ENCODE measurements at places on chromosomes 16 and 17.

GRCh38 chr16:49405530-49405929, 31.9 kb downstream of the C16orf78 start:
- H3K36me3 ChIP-seq: peaks cover 12% of the 10 kb centered on the region
- DNase-seq: no peak
- peaks cover 5% of the 10 kb centered on the region for H3K4me1 ChIP-seq
- peaks cover 27% of the 10 kb centered on the region for H3K27me3 ChIP-seq
- H3K27ac ChIP-seq: no peak overlapping the region

DNA sequence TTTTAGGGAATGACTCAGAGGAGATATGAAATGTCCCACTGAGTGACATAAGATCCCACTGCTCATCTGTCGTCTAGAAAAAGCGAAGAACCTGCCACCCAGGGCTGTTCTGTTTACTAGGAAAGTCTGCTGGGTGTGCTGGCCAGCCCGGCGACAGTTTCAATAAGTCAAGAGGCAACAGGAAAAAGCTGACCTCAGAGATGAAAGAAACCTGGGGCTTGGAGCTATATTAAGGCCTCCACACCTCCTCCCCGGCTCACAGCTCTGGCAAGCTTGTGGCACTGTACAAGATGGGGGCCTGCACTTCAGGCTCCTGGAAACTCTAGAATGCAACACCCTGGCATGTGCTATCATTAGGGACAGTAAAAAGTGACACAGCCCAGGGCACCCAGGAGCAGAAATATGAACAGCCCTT, 10.6 kb downstream of the ZFHX3 start:
- no peak overlapping the region for H3K27ac ChIP-seq
- no peak for DNase-seq
- no peaks in the 10 kb centered on the region for H3K36me3 ChIP-seq
- peaks cover 4% of the 10 kb centered on the region for H3K27me3 ChIP-seq
- H3K4me3 ChIP-seq: no peak overlapping the region

DNA sequence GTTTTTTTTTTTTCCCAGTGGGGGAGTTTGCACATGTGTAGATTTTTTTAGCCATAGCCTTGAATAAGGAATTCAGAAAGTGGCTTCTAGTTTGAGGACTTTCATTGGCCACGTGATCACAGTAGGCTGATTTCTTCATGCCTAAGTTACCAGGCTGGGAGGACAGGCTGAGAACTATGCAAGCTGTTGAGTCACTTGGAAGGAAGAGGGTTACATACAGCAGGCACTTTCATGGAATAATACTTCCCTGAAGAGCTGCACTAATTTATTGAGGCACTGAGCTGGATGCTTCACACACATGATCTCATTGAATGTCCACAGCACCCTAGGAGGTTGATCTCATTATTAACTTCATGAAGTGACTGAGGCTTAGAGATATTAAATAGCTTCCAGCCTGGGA, 22.8 kb downstream of the PRKCB start:
- H3K4me3 ChIP-seq: peak overlapping the region; percentile 75
- peaks cover 95% of the 10 kb centered on the region for H3K4me1 ChIP-seq
- peaks cover 14% of the 10 kb centered on the region for H3K36me3 ChIP-seq
- DNase-seq: no peak
- no peaks in the 10 kb centered on the region for H3K27me3 ChIP-seq
- peak overlapping the region; percentile 84 for H3K27ac ChIP-seq

GRCh38 chr17:49000943-49001342, 3.8 kb downstream of the IGF2BP1 start:
- peaks cover 94% of the 10 kb centered on the region for H3K27me3 ChIP-seq
- H3K4me3 ChIP-seq: no peak overlapping the region
- no peak overlapping the region for H3K27ac ChIP-seq
- no peak for DNase-seq
- H3K36me3 ChIP-seq: no peaks in the 10 kb centered on the region
- peaks cover 32% of the 10 kb centered on the region for H3K4me1 ChIP-seq

DNA sequence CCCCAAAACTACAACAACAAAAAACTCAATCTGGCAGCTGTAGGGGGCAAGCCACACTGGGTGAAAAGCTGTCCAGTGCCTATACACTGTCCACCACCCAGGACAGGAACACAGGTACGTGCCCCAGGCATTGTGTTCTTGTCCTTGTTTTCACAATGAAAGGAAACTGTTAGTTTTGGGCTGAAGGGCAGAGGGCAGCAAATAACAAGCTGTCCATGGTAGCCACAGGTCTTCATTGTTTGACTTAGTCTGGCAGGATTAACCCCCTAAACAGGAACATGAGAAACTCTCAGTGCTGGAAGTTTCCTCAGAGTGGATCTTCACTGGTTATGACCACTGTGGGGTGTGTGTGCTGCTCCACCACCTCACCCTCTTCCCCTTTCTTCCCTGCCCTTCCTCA, 224.6 kb upstream of the N4BP1 start:
- H3K27ac ChIP-seq: no peak overlapping the region
- no peak for DNase-seq
- no peak overlapping the region for H3K4me3 ChIP-seq
- no peaks in the 10 kb centered on the region for H3K27me3 ChIP-seq

DNA sequence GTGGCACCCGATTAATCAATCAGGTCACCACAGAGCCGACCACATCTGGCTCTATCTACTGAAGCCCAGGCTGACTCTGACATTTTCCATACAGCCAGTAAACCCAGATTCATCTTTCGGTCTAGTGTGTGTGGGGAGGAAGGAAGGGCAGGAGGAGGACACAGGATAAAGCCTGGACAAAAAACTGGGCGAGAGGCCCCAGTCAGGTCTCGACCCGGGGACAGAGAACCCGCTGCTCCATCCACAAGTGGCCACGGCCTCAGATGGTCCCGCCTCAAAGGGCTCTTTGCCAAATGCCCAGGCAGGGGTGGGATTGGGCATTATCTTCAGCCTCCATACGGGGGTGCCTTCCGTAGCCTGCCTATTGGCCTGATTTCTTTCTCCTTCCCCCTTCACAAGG, 7.8 kb downstream of the ABR start:
- H3K36me3 ChIP-seq: no peaks in the 10 kb centered on the region
- no peaks in the 10 kb centered on the region for H3K27me3 ChIP-seq
- H3K4me1 ChIP-seq: peaks cover 70% of the 10 kb centered on the region
- H3K27ac ChIP-seq: no peak overlapping the region

- H3K27ac ChIP-seq: no peak overlapping the region
- H3K36me3 ChIP-seq: no peaks in the 10 kb centered on the region
- H3K4me1 ChIP-seq: peaks cover 4% of the 10 kb centered on the region
- DNase-seq: no peak
- H3K4me3 ChIP-seq: no peak overlapping the region
- H3K27me3 ChIP-seq: peaks cover 50% of the 10 kb centered on the region
Measured at GRCh38 chr17:79850571-79851460, 11.6 kb upstream of the CBX4 start.

DNA sequence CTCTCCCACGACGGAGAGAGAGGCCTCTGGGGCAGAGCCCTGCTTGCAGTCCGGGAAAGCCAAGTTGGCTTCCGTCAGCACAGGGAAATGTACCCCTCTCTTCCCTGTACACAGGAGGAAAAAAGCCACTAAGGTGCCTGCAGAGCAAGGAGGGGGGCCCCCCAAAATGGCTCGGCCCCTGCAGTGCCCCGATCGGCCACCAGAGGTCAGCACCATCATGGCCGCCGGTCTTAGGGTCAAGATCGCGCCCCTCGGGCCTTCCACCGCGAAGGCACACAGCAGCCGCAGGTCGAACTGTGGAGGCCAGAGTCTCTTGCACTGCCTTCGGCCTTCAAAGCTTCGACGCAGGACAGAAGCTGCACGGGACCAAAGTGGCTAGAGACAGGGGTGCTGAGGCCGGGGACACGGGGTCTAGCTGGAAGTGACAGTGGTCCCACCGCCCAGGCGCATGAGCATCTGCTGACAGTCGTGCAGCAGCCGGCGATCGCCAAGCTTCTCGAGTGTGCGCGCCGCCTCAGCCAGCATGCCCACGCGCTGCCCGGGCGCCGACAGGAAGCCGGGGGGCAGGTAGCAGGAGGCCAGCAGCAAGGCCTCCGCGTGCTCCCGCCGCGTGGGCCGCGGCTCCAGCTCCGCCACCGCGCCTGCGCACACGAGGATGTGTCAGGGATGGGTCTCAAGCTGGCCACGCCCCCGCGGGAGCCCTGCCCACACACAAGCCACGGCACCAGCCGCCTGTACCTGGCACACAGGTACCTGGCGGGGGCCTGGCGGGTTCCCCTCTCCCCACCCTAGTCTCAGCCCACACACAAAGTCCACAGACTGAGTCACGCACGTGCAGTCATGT, 24.4 kb downstream of the SREBF1 start:
- no peaks in the 10 kb centered on the region for H3K27me3 ChIP-seq
- peaks cover 4% of the 10 kb centered on the region for H3K4me1 ChIP-seq
- peak; percentile 70 for DNase-seq

- no peaks in the 10 kb centered on the region for H3K27me3 ChIP-seq
- no peak overlapping the region for H3K27ac ChIP-seq
- H3K36me3 ChIP-seq: peaks cover 10% of the 10 kb centered on the region
Measured at GRCh38 chr17:41891135-41892020, 26.2 kb upstream of the KLHL11 start.

GRCh38 chr17:79971651-79972050, 64.0 kb downstream of the TBC1D16 start:
- H3K4me3 ChIP-seq: no peak overlapping the region
- DNase-seq: no peak
- no peak overlapping the region for H3K27ac ChIP-seq
- no peaks in the 10 kb centered on the region for H3K27me3 ChIP-seq
- H3K36me3 ChIP-seq: no peaks in the 10 kb centered on the region

- peaks cover 12% of the 10 kb centered on the region for H3K36me3 ChIP-seq
- no peak overlapping the region for H3K27ac ChIP-seq
- no peak for DNase-seq
- H3K4me1 ChIP-seq: no peaks in the 10 kb centered on the region
- H3K4me3 ChIP-seq: no peak overlapping the region
Measured at GRCh38 chr17:60993497-60993896, 315.8 kb downstream of the BCAS3 start.

DNA sequence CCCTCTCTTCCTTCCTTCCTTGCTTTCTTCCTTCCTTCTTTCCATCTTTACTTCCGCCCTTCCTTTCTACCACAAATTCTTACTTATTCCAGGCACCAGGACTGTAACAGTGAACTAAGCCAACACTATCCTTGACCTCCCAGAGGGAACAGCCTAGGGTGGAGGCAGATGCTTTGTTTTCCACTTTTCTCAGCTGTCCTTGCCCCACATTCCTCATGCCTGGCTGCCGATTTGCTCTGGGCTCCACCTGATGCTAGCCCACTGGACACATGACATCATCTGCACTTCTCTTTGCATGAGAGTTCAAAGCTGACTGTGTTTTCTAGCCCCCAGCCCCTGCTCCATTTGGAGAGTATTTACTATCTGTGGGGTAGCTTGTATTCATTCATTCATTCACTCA, 283.0 kb downstream of the MAF start:
- no peaks in the 10 kb centered on the region for H3K36me3 ChIP-seq
- no peak overlapping the region for H3K4me3 ChIP-seq
- no peak for DNase-seq
- no peak overlapping the region for H3K27ac ChIP-seq

DNA sequence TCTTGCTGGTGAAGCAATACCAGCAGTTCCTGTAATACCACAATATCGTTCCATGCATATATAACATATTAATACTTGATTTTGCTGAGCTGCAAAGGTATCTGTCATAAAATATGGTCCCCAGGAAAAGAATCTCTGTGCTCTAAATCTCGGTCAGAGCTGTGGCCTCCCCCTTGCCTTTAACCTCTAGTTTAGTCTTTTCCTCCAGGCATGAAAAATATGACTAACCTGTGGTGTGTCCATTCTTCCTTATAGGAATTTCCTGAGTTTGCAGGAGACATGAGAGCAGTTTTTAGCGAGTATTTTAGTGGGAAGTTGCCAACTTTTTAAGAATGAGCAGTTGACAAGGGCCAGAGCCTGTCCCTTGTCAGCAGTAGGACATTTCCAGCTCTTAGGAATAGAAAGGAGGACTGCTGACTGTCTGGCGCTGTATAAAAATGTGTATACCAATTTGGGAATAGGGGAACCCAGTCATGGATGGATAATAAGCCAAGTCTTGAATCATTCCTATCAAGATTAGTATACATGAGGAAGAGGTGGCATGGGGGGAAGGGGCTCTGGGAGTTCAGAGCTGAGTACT, 8.7 kb downstream of the ATXN1L start:
- peaks cover 48% of the 10 kb centered on the region for H3K4me1 ChIP-seq
- no peaks in the 10 kb centered on the region for H3K27me3 ChIP-seq
- DNase-seq: no peak
- H3K27ac ChIP-seq: no peak overlapping the region
- peaks cover 18% of the 10 kb centered on the region for H3K36me3 ChIP-seq

DNA sequence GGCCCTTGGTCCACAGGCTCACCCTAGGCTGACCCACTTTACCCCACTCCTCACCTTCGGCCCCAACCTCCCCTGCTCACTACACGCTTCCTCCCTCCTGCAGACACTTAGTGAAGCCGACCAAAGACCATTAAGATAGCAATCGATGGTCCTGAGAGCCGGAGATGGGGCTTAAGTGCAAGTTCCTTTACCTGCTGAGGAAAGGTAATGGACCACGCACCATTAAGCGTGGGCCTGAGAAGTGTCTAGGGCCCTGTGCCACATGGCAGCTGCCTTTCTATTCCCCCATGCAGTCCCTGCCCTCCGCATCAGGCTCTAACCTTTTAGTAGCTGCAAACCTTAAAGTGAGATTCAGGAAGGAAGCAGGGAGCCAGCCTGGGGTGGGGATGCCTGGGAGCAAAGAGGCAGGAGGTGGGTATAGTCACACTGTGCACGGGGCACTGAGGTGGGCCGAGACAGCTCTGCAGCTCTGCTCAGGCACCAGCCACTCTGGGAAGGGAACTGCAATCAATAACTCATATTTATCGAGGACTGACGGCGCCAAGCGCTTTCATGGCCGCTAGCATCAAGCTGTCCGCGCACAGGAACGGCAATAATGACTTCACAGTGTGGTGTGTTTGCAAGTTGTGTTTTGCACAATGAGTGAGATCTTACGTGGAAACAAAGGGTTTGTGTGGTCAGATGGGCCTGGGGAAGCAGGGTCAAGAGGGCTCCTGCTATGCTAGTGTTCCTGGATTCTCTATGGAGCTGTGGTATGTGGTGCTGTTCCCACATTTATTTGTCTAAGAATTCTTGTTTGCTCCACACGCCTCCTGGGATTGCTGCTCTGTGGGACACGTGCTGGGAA, 84.9 kb upstream of the CDC42EP4 start:
- no peak overlapping the region for H3K27ac ChIP-seq
- no peak for DNase-seq
- no peak overlapping the region for H3K4me3 ChIP-seq
- peaks cover 27% of the 10 kb centered on the region for H3K36me3 ChIP-seq
